ENCODE measurements at places on chromosomes 2 and 18. TPM values are rescaled to one million over a fixed set of nuclear protein-coding genes. Genes with fewer than 3 reads are reported as not detected.

DNA sequence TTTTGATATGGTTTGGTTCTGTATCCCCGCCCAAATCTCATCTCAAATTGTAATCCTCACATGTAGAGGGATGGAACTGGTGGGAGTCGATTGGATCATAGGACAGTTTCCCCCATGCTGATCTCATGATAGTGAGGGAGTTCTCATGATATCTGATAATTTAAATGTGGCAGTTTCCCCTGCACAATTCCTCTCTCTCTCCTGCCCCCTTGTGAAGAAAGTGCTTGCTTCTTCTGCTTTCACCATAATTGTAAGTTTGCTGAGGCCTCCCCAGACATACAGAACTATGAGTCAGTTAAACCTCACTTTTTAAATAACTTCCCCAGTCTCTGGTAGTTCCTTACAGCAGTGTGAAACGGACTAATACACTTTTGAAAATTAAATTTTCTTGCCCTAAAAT is 12.3 kb upstream of the KCNJ3 start:
- H3K4me3 ChIP-seq, result no peak overlapping the region
- DNase-seq, result no peak
- no peak overlapping the region for H3K27ac ChIP-seq
- H3K27me3 ChIP-seq, result no peaks in the 10 kb centered on the region

The GREB1L gene
- 3.7 TPM for total RNA-seq

DNA sequence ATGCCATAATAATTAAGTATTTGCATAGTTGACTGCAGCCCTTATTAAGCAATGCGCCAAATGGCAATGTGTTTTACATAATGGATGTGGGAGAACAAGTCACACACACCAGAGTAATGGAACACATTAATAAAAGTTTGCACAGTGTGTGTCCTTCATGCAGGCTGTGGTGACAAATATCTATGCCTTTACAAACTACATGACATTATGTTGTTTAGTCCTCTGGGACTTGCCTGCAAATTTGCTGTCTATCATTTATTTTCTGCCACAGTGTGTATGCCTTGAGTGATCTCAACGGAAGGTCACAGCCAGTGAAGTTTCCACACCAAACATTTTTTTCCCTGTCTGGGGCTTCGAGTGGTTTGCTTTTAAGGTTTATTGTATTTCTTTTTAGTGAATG is 175.2 kb upstream of the TMEFF2 start:
- H3K36me3 ChIP-seq, result no peaks in the 10 kb centered on the region
- H3K27ac ChIP-seq, result no peak overlapping the region
- H3K27me3 ChIP-seq, result no peaks in the 10 kb centered on the region
- no peak overlapping the region for H3K4me3 ChIP-seq
- H3K4me1 ChIP-seq, result no peaks in the 10 kb centered on the region

DNA sequence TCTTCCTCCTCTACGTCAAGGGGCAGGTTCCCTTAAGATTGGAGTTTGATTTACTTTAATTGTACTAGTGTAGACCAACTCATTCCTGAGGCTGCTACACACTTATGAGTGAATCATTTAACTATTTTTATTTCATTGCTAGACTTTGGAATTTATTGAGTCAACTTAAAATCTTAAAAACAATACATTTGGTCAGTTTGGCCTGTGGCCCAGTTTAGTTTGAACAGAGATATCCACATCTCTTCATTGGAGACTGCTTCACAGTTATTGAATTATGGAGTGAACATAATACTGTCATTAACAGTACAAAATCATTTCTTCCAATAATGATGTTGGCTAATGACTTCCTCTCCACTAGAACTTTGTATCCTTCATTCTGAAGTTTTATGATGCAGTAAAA is 34.5 kb upstream of the STPG4 start:
- no peak overlapping the region for H3K27ac ChIP-seq
- H3K4me1 ChIP-seq, result peaks cover 7% of the 10 kb centered on the region
- no peak overlapping the region for H3K4me3 ChIP-seq
- H3K36me3 ChIP-seq, result no peaks in the 10 kb centered on the region

DNA sequence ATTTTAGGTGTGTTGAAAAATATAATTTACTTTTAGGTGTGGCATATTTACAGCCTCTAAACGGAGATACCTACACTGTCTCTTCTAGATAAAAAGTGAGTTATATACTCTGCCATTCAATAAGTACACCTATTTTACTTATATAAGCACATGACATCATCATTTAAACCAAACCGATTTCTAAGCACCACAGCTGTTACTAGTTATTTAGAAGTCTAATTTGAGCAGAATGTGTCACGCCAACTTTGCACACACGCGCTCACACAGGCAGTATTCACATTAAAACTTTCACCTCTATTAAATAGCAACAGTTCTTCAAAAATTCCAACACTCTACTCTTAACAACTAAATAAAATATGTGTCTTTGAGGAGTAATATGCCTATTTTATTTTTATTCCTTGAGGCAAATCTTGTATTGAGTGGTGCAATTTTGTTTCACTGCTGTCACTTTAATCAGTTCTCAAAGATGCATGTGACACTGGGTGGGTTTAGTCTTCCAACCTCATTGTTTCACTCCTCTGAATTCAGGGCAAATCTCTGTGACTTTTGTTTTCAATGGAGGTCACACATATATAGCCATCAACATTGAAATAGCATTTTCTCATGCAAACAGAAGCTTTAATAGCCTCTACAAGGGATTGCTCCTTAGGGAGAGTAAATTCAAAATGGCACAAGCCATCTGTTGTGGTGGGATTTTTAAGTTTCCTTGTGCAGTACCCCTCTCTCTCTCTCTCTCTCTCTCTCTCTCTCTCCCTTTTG is 721.0 kb downstream of the PLCL1 start:
- no peaks in the 10 kb centered on the region for H3K36me3 ChIP-seq
- DNase-seq, result no peak
- H3K4me1 ChIP-seq, result no peaks in the 10 kb centered on the region

GRCh38 chr2:35920061-35920460 is 435.5 kb upstream of the CRIM1 start:
- no peak for DNase-seq
- no peak overlapping the region for H3K27ac ChIP-seq
- peaks cover 2% of the 10 kb centered on the region for H3K27me3 ChIP-seq
- H3K4me1 ChIP-seq, result no peaks in the 10 kb centered on the region
- no peak overlapping the region for H3K4me3 ChIP-seq
- H3K36me3 ChIP-seq, result no peaks in the 10 kb centered on the region

DNA sequence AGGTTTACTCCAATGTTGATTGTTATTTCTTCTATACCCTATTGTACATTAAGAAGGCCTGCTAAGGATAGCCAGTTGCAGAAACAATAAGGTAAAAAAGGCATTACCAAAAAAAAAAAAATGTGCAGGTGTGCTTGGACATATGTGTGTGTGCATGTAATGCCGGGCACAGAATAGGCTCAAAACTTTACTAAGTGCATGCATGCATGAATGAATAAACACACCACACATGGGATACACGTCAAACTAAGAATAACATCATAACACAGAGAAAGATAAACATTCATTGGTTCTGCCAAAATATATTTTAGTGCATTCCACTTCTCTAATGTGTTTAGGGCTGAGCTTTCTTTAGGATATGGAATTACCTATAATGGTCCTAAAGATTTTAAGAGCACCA is 298.2 kb downstream of the TCF4 start:
- DNase-seq, result no peak
- no peaks in the 10 kb centered on the region for H3K27me3 ChIP-seq
- no peaks in the 10 kb centered on the region for H3K4me1 ChIP-seq
- no peak overlapping the region for H3K4me3 ChIP-seq
- no peaks in the 10 kb centered on the region for H3K36me3 ChIP-seq

GRCh38 chr2:109450574-109451273 is 163.0 kb downstream of the SEPTIN10 start:
- H3K36me3 ChIP-seq, result no peaks in the 10 kb centered on the region
- H3K27ac ChIP-seq, result no peak overlapping the region
- H3K27me3 ChIP-seq, result no peaks in the 10 kb centered on the region
- peaks cover 28% of the 10 kb centered on the region for H3K4me1 ChIP-seq
- no peak overlapping the region for H3K4me3 ChIP-seq

DNA sequence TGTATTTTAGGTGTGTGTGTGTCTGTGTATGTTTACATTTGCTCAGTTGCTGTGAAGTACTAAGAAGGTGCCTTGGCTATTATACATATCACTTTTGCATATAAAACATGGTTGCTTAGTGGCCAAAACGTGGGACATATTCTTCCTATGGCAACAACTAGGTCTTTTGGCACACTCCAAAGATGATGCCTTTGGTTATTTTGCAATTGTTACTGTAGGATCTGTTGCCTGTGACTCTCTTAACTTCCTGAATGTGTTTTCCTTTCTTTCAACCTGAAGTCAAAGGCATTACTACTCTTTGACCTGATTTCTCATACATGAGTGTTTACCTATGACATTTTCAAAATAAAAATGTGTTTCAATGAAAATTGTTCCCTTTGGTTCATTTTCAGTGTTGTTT is 160.5 kb downstream of the UBE2E3 start:
- no peak overlapping the region for H3K27ac ChIP-seq
- H3K4me1 ChIP-seq, result no peaks in the 10 kb centered on the region
- DNase-seq, result no peak
- no peak overlapping the region for H3K4me3 ChIP-seq
- no peaks in the 10 kb centered on the region for H3K27me3 ChIP-seq

DNA sequence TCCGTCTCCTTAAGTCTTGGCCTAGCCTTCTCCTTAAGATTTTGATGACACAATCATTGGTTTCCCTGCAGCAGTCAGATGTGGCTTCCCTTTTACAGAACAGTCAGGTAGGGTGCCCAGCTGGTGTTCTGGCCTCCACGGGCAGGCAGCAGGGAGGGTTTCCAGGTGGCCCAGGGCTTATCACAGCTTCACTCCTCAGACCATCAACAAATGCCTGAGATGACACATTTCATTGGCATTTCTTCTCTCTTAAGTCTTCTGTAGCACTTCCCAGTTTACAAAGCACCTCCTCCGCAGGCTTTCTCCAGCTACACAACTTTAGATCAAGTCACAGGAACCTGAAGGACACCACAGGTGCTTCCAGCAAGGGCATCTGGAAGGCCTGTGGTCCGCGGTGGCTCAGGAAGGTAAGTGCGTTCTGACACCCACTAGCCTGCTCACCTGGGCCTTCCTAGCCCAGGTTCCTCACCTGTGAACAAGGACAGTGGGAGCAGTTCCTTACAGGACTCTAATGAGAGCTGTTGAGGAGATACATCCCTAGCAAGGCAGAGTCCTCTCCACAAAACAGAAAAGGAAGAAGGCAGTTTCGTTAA is 37.6 kb downstream of the PTPN18 start:
- H3K27me3 ChIP-seq, result no peaks in the 10 kb centered on the region
- H3K4me1 ChIP-seq, result peaks cover 4% of the 10 kb centered on the region
- H3K4me3 ChIP-seq, result no peak overlapping the region
- no peaks in the 10 kb centered on the region for H3K36me3 ChIP-seq
- no peak for DNase-seq
- no peak overlapping the region for H3K27ac ChIP-seq

The MAL gene
- not detected for total RNA-seq
